ENCODE measurements at places on chromosomes 3 and 15.

GRCh38 chr3:106160396-106160795 lies 291.6 kb upstream of the CBLB start:
- no peak for DNase-seq

DNA sequence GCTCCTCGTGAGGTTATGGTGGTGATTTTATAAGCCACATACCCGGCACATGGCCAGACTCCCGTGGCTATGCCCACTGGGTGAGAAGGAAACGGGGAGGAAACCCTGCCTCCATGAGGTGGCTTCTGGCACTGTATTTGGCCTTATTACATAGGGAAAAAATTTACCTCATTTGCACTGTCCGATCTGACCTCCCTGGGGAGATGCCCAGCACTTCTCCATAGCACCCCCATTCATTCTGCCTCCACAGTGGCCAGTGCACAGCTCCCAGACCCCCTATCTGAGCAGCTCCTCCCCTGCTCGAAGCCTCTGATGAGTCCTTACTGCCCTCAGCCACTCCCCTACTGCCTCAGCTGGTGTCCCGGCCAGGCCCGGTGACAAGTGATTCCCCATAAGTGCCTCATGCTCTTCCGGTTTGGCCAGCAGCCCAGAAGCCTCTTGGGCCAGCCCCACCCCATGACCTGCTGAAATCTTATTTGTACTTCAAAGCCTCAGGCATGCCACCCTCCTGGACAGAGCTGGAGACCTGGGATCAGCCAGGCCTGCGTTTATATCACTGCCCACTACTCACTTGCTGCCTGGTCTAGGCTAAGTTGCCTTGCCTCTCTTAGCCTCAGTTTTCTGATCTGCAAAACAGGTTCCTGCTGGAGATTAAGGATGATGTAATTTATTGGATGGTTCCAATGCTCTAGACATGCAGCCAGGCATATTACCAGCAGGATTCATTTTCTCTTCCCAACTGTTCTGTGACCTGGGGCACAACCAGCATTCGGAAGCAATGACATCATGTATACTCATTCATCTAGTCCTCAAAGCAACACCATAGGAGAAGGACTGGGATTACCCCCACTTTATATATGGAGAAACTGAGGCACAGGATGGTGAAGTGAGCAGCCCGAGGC lies 30.6 kb upstream of the SLC6A6 start:
- peak; percentile 15 for DNase-seq

- no peak for DNase-seq
Measured at GRCh38 chr15:34336991-34337556, 507 bp downstream of the SLC12A6 start.

GRCh38 chr15:90594301-90594738 lies 64.6 kb downstream of the CRTC3 start:
- DNase-seq = peak; percentile 17

GRCh38 chr15:30921781-30922479 lies 18.2 kb downstream of the FAN1 start:
- no peak for DNase-seq

Measured in NCI-H1436 (cell line).